ENCODE measurements at places on chromosomes 3 and 15. TPM values are rescaled to one million over a fixed set of nuclear protein-coding genes. Genes with fewer than 3 reads are reported as not detected.

The SNTN gene
- not detected for total RNA-seq

DNA sequence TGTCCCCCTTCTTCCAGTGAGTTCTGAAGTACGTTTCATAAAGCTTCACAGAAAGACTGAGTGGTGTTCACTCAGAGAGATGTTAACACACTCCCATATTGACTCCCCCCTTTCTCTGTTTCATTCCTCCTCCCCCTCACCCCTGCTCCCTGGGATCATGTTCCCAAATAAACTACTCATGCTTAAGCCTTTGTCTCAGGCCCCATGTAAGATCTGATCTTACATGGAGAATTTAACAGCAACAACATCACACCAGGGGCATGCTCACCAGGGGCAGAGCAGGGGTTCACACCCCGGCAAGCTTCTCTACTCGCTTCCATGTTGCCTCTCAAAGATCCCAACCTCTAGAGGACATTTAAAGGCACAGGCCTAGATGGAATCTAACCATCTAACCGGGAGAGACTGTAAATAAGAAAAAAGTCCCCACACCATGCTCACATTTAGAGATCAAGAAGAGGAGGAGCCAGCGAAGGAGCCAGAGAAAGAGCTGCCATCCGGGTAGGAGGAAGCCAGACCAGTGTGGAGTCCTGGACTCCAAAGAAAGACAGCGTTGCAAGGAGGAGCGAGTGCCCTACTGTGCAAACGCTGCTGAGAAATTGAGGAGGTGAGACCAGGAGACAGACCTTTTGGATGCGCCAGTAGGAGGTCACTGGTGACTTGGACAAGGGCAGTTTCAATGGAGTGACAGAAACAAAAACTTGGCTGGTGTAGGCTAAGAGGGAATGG, 21.4 kb upstream of the SRP14 start:
- no peak for DNase-seq

- DNase-seq: no peak
These were observed 23.8 kb downstream of the CNOT10 start for GRCh38 chr3:32708672-32709283.

DNA sequence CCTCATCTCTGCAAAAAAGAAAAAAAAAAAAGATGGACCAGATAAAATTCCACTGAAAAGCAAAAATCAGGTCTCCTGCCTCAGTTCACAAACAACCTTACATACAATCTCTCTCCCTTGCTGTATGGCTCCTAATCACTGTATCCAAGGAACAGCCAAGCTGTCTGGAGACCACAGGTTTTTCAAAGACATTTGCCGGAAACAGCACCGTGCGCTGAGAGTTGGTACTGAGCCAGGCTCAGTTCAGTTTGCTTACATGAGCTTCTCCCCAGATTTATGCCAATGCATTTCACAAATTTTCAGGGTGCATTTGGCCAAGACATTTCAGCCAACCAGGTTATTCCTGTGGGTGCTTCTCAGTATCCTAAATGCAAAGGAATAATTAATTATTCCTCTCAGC, 4.1 kb downstream of the ACP3 start:
- no peak for DNase-seq

The ALS2CL gene
- 4.8 TPM for total RNA-seq

The ISLR gene
- total RNA-seq: 0.35 TPM

The RGMA gene
- 39.8 TPM for total RNA-seq

- DNase-seq: no peak
These were observed 4.2 kb downstream of the SLC25A20 start for GRCh38 chr3:48894516-48894915.

DNA sequence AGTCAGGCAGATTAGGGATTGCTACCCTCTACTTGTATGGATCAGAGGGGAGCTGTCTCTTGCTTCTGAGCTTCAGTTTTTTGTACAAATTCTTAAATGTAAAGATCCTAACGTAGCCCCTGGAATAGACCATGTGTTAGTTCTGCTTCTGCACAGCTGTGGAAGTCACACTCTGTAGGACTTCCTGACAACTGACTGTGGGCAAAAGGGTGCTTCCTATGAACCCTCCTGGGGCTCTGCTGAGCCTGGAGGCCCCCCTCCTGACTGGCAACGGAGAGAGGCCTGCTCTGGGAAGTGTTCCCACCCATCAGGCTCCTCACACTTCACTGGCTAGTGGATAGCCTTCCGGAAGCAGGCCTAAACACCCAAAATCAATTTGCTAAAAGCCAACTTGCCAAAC, 131.0 kb downstream of the RPLP1 start:
- no peak for DNase-seq

The SNX33 gene
- 24.8 TPM for total RNA-seq

DNA sequence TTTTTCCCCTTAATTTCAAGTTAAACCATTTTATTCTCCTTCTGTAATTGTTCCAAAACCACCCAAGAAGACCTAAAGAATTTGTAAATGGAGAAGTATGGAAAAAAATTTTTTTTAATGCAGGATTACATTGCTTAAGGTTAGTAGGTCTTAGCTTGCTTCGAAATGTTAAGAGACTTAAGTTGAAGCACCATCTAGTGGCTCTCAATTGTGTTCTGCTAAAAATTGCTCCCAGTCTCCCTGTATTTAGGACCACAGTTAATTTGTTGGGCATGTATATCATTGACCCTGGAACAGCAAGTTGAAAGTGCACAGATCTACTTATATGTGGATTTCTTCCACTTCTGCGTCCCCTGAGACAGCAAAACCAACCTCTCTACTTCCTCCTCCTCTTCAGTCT, 32.4 kb downstream of the CD200R1L start:
- DNase-seq: no peak

The PLS1 gene
- total RNA-seq: 44.7 TPM

The TRIM71 gene
- 296 TPM for total RNA-seq

DNA sequence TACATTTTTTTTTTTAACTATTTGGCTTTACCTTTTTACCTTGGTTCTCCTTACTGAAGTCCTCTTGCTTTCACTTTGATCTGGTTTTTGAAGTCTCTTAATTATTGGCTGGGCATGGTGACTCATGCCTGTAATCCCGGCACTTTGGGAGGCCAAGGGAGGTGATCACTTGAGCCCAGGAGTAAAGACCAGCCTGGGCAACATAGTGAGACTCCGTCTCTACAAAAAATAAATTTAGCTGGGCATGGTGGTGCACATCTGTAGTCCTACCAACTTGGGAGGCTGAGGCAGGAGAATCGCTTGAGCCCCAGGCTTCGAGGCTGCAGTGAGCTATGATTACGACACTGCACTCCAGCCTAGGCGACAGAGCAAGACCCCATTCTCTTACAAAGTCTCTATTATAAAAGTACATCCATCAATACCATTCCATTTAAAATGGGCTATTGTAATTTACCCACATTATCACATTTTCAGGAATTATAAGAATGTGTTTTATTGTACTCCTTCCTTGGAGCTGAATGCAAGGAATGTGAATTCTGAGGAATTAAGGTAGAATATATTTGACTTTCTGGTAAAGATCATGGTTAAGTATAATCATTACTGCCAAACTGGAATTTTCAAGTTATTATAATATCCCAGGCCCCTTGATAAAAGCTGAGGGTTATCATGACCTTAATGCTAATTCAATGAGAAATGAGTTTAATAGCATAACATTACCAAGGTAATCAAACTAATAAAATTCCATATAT, 49.0 kb downstream of the MSL2 start:
- DNase-seq: no peak

DNA sequence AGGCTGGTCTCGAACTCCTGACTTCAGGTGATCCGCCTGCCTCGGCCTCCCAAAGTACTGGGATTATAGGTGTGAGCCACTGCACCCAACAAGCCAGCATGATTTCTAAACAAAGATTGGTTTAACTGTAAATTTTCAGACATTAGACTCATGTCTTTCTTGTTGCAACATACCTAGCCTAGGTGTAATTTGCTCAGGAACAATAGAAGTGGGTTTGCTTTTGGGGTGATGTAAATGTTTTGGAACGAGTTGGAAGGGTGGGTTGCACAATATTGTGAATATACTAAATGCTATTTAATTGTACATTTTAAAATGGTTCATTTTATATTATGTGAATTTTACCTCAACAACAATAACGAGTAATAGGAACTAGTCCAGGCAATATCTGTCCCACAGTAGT, 7.1 kb downstream of the CCR4 start:
- DNase-seq: no peak

- DNase-seq: no peak
These were observed 21.3 kb downstream of the POC1A start for GRCh38 chr3:52132930-52133329.

The TMCO5A gene
- total RNA-seq: not detected

The RHOV gene
- 2.7 TPM for total RNA-seq

The TLR9 gene
- not detected for total RNA-seq

The SUSD5 gene
- total RNA-seq: 3.3 TPM

GRCh38 chr3:101900316-101900715, 51.0 kb downstream of the NFKBIZ start:
- no peak for DNase-seq

The PP2D1 gene
- total RNA-seq: not detected

- peak; percentile 66 for DNase-seq
These were observed 6.0 kb downstream of the MUC13 start for GRCh38 chr3:124928333-124929202.

- DNase-seq: no peak
These were observed 80.1 kb downstream of the CD200 start for GRCh38 chr3:112413074-112413473.

DNA sequence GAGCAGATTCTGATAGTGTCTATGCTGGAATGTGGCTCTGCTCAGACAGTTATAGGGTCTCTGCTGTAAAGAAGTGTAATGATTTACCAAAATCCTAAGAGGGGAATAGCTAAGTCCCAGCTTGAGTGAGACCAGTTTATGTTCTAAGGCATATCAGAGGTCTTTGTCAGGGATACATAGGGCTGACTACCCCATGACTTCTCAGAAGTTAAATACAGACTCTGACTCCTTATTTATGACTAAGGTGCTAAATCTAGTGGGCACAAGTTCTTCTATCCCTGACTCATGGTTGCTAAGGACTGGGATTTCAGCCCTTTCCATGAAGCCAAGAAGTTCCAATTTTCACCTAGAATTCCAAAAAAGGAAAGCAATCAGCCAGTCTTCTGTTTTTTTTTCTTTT, 192.6 kb upstream of the POU1F1 start:
- no peak for DNase-seq

GRCh38 chr3:40232626-40233025, 76.9 kb upstream of the EIF1B start:
- DNase-seq: no peak

GRCh38 chr3:33541918-33542317, 101.7 kb upstream of the UBP1 start:
- DNase-seq: no peak

GRCh38 chr15:73550190-73550589, 83.0 kb downstream of the NPTN start:
- no peak for DNase-seq

The CDHR4 gene
- 0.50 TPM for total RNA-seq

DNA sequence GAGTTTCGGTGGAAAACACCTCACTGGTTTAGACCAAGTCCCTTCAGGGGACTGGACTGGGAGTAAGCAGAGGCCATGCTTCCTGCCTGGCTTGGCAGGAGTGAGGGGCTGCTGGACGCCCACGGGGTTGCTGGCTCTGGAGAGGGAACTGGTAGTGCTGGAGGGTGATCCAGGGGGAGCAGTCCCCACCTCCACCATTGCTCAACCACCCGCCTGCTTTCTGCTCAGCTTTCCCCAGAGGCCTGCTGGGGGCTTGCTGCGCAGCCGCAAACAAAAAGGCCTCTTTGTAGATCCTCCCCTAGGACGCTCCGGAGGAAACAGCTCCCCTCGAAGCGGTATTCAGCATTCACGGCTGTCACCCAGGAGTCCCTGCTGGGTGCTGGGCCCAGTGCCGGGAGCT, 33.5 kb downstream of the EBLN2 start:
- no peak for DNase-seq

The LSAMP gene
- 3.8 TPM for total RNA-seq

All from H1 (cell line).